ENCODE measurements at places on chromosomes 16 and 17. TPM values are rescaled to one million over a fixed set of nuclear protein-coding genes. Genes with fewer than 3 reads are reported as not detected.

The TBC1D3 gene
- 0.10 TPM for total RNA-seq

The OMG gene
- not detected for total RNA-seq

The NOS2 gene
- not detected for total RNA-seq

The EPX gene
- total RNA-seq: not detected

The KRT40 gene
- total RNA-seq: not detected

DNA sequence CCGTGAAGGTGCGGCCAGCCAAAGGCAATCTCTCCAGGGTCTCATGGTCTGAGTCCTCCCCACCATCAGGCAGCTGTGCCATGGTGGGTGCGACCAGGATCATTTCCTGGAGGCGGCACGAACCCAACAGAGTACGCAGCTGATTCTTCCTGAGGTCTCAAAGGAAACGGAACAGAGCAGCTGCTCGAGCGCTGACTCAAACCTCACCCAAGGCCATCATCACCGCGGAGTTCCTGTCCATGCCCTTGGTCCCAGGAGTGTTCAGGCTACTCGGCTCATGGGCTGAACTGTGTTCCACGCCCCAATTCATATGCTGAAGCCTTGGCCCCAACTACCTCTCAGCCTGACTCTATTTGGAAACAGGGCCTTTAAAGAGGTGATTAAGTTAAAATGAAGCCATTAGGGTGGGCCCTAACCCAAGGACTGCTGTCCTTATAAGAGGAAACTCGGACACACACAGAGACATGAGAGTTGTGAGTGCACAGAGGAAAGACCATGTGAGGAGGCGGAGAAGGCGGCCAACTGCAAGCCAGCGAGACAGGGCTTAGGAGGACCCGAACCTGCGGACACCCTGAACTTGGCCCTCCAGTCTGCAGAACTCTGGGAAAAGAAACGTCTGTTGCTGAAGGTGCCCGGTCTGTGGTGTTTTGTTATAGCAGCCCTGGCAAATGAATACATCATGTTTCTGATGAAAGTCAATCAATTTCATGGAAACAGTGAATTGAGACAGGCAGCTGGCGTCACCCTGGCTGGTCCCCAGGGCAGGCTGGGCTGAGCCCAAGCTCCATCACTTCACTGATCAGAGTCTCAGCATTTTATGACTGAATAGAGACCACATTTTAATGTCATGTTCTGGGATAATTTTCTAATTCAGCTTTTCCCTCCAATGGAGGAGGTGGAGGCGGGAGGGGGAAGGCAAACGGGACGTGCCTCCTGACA is 13.7 kb downstream of the MXRA7 start:
- DNase-seq: no peak

DNA sequence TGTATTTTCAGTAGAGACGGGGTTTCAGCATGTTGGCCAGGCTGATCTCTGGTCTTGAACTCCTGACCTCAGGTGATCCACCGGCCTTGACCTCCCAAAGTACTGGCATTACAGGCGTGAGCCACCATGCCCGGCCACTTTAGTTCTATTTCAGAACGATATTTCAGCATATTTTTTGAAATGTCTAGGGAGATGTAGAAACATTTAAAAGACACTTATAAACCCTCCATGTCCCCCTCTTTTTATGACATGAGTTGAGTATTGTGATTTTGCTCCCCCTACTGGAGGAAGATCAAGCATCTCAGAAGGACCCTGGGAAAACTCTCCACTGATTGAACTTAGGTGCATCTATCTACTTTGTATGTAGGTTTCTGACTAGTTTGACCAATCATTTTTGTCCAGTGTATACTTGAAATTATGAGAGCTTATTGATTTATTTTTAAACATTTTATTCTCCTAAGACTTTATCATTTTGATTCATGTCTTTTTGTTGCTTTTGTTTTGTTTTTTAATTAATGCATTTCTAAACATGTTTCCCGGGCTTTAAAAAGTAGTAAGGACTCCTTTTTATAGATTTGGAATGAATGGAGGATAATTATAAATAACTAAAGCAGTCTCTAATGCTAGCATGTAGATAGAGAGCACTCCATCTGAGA is 105.1 kb downstream of the CHD9 start:
- DNase-seq: peak; percentile 37

- peak; percentile 61 for DNase-seq
Measured at GRCh38 chr16:29816694-29817441, 916 bp downstream of the PAGR1 start.

DNA sequence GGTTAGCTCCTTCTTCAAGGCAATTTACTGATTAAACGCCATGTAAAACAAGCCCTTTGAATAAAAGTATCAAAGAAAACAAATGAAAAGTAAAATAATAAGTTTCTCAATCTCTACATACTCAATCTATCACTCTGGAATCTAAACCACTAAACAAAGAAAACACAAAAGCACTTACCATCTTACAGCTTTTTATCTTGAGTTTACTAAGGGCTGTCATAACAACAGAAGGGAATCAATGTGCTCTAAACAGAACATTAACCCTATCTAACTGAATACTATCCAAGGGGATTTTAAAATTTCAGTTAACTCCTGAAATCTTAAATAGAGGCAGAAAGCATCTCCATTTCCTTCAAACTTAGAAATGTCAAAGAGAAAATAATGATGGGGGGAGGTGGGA is 3.4 kb downstream of the SKA2 start:
- no peak for DNase-seq

- no peak for DNase-seq
Measured at GRCh38 chr17:42841975-42842685, 2.2 kb upstream of the AOC2 start.

DNA sequence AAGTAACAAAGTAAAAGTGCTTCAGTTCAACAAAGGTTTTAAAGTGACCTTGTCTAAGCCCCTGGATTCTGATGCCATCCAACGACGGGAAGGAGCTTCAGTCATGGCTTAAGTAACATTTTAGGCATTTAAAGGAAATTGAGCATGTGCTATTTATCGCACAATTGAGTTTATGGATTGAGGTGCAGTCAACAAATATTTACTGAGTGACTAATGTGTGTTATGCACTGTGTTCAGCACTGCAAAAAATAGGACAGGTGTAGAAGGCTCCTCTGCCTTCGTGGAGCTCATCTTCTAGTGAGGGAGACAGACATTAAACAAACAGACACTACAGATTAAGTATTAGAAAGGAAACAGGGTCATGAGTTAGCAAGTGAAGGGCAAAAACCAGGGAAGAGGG is 12.5 kb downstream of the TMIGD1 start:
- DNase-seq: no peak

DNA sequence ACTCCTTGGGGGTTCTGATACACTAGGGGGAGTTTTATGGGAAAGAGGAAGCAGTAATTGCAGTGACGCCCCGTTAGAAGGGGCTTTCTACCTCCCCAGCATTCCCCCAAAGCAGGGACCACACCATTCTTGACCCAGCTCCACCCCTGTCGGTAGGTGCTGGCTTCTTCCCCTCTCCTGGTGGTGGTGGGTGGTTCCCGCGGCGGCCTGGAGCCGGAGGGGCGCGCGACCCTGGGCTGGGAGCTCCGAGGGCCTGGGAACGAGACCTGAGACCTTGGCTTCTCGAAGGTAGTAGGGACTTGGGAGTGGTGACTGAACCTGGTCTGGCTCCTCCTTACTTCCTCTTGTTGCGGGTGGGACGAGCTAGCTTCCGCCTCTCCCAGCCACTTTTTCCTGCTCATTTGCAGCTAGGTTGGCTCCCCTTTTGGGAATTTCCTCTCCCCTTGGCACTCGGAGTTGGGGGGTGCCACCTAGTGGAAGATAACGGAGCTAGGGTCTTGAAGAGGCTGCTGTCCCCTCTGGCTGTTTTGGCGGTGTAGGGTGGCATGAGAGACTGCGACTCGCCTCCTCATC is 438 bp downstream of the GRN start:
- peak; percentile 49 for DNase-seq

GRCh38 chr16:15906439-15906838 is 18.0 kb upstream of the CEP20 start:
- DNase-seq: no peak

DNA sequence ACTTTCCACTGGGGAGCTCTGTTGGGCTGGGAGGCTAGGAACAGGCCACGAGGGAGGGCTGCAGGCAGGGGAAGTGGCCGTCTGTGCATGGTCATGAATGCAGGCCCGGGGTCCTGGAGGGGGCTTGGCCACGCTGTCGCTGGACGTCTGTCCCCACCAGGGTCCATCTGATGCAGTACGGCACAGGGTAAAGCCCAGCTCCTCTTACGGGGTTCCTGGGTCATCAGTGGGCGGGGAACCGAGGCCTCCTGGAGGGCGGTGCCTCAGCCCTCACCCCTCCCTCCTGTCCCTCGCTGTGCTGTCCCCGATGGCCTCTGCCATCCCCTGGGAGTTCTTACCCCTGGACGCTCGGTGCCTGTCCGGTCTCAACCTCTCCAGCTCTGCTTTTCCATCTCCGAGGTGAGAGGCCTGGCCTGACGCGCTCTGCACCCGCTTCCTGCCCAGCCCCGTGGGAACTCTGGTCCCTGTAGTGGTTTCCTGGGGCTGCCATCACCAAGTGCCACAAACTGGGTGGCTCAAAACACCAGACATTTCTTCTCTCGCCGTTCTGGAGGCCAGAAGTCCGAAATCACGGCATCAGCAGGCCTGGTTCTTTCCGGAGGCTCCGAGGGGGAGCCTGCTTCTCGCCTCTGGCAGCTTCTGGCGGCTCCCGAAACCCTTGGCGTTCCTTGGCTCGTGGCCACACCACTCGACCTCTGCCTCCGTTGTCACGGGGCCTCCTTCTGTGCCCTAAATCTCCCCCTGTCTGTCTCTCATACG is 182.8 kb downstream of the SEC14L1 start:
- peak; percentile 59 for DNase-seq

DNA sequence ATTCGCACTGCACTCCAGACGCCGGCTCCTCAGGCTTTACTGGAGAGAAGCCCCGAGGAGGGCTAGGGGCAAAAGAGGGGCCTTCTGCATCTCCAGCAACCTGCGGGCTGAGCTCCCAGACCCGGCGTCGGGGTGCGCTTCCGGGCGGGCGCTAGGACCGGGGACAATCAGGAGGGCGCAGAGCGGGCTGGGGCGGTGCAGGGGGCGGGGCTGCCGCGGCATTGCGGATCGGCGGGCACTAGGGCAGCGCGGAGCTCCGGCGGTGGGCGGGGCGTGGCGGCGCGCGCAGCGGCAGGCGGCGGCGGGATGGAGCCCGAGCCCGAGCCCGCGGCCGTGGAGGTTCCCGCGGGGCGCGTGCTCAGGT is at the start of gene TSEN54:
Gene TSEN54, plus strand, starts transcription at position 274 of the 364 bp plus-strand sequence. Its CDS starts 33 bp downstream, at position 307.
- DNase-seq: peak; percentile 84

DNA sequence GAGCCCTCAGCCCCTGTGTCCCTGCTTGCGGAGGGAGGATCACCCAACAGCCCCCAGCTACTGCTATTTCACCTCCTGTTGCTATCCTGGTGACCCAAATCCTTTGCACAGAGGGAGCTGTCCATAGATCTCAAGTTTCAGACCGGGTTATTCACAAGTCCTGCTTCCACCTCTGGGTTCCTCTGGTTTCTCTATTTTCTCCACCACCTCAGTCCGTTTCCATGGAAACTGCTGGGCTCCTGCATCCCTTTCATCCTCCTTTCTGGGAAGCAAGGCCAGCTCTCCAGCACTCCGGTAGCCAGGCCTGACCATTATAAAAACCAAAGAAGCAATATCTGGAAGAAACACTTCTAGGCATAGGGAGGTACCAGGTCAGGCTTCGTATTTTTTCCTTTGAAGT is 4.8 kb upstream of the CALB2 start:
- DNase-seq: no peak

DNA sequence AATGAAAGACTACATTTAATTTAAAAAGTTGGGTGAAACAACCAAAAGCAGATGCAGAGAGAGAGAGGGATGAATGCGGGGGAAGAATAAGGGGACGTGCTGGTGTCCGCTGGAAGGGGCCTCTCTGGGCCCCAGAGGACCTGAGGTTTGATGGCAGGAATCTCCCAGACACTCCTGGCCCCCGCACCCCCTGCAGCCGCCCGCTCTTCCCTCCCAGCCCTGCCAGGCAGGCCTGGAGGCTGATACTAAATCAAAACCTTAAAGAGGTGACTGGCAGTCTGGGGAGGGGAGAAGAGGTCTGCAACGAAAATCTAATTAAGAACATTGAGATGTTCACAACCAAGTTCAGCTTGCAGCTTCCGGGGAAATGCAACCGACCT is 2.4 kb downstream of the FOXL1 start:
- no peak for DNase-seq

DNA sequence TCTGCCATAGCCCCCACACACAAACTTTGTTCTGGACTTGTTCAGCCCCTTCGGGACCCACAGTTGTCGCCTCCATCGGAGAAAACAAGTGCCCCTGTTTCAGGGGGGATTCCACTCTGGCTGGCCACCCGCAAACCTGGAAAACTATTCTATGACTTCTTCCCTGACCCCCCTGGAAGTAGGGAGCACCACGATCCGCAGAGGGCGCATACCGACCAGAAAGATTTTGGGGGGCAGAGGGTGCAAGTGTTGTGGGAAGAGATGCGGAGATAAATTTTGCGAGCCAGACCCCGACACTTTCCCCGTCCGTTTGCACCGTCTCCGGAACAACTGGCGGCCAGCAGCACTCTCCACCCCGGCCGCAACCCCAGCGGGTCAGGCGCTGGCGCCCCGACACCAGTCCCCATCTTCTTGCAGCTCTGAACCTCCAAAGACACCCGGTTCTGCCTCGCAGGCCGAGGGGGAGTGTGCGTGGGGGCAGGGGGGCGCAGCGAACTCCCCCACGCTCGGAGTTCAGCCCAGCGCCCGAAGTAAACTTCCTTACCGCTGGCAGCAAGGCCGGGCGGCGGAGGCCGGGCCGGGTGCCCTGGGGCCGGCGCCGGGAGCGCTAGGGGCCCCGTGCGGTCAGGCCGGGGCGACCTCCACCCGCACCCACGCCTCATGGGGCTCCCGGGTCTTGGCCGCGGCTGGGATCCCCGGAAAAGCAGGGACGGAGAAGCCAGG is 744 bp downstream of the SALL1 start:
- DNase-seq: no peak

- DNase-seq: peak; percentile 62
Measured at GRCh38 chr17:64183815-64184214, 53.9 kb upstream of the ERN1 start.

DNA sequence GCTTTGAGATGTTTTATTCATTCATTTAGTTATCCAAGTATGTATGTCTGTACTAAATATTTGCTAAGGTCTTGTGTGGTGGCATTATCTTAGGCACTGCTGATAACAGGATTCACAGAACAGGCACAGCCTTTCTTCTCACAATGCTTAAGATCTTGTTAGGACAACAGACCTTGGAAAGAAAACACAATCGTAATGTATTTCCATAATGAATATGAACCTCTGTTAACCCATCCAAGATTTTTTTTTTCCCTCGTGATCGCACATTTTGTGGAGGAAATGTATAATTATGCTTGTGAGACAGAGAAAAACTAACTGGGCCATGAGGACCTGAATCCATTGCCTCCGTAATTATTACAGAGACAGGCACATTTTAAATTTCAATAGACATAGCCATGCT is 121.9 kb downstream of the NPIPB5 start:
- DNase-seq: no peak

All from HFFc6 (cell line).